ENCODE measurements at places on chromosomes 16 and 17.

DNA sequence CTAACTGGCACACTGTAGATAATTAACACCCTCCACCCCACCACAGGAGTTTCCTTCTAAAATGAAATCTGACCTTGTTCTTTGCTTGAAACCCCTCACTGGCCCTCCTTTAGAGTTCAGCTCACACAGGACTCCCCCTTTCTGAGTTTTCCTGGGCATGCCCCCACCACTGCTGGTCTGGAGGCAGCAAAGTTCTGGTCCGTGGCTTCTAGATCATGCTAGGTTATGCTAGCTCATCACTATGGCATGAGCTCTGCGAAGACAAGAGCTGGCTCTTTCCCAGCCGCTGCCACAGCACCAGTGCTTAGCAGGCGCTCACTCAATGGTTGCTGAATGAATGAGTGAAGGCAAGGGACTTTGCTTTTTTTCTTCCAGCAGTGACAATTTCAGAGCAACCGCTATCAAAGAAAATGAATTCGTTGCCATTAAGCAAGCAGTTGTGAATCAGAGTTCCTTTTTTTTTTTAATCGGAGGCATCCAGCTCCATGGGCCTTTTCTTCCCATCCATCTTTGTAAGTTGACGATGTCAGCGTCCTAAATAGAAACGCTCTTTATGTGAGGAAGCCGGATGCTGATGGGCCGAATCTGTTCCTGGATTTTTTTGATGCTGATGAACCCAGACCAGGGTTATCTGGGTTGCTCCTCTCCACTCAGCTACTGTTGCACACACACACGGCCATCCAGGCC lies 80.8 kb upstream of the NOL11 start:
- DNase-seq, result no peak

- DNase-seq, result no peak
These were observed 317 bp downstream of the CLTC start for GRCh38 chr17:59620064-59620359.

- DNase-seq, result no peak
These were observed 1.5 kb downstream of the ITGAL start for GRCh38 chr16:30474074-30474452.

DNA sequence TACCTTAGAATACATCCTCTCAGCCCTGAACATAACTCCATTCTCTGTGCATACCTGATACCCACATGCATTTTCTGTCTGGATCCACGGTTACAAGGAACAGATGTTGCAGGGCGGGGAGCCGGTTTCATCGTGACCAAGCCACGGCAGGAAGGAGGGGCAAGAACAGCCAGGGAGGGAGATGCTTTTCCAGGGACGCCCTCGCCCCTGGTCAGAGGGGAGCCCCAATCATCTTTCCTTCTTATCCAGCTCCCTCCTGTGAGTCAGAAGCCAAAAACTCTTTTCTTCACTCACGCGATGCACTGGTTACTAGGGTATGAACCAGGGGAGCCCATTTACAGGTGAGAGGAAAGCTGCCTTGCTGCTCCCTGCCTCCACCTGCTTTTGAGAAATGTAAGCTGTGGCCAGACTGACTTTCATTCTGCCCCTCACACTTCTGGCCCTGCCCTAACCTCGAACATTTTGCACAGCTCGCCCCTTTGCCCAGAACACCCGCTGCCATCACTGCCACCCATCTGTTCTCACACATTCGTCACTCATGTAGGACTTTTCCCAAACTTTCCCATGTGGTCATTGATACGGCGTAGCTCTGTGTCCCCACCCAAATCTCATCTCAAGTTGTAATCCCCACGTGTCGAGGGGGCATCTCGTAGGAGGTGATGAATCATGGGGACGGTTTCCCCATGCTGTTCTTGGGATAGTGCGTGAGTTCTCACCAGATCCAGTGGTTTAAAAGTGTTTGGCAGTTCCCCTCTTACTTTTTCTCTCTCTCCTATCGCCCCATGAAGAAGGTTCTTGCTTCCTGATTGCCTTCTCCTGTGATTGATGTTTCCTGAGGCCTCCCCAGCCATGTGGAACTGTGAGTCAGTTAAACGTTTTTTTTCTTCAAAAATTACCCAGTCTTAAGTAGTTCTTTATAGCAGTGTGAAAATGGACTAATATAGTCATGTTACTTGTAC lies 20.5 kb downstream of the FOXL1 start:
- no peak for DNase-seq

- DNase-seq, result peak; percentile 38
These were observed at the start of gene TMC7 for GRCh38 chr16:18983565-18984434. Gene TMC7, plus strand, starts transcription at chr16:18983934. Its CDS starts 130 bp downstream, at chr16:18984064.

GRCh38 chr16:57986196-57986595 lies 14.3 kb downstream of the ZNF319 start:
- DNase-seq, result no peak

DNA sequence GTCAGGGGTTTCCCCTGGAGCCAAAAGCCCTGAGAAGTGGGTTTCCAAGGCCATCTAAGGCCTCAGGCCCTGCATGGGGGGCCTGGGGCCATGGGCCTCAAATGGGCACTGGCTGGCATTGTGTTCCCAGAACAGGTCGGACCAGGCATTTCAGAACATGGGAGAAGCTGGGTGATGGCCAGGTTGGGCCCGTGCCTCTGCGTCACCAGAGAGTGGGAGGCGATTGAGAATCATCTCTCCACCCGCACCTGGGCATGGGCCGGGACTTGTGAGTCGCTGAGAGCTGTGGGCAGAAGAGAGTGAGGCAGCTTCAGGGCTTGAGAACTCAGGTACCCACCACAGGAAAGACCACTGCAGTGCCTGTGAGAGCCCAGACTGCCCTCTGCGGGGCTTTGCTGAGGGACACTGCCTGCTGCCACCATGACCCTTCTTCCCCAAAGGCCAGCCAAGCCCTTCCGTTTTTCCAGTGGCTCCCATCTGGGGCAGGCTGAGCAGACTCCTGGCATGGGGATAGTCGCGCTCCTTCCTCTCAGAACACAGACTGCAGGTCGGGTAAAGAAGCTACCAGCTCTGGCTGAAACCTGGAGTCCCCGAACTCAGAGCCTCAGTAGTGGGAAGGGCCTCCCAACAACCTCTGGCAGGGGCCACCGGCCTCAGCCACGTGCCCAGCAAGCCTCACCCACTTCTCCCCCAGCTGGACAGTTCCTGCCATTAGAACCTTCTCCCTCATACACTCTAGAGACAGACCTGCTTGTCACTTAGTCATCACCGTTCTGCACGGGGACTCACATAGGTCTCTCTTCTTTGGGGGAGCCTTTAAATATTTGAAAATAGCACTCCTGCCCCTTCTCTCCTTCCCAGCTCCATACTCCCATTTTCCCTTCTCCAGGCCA lies 1.6 kb downstream of the RAB11FIP4 start:
- no peak for DNase-seq

- no peak for DNase-seq
These were observed 62.5 kb upstream of the NFAT5 start for GRCh38 chr16:69503244-69503643.

GRCh38 chr17:4980644-4981216 lies 6.7 kb downstream of the CAMTA2 start:
- no peak for DNase-seq

GRCh38 chr17:72693151-72693878 lies 399.2 kb downstream of the SLC39A11 start:
- DNase-seq, result no peak

DNA sequence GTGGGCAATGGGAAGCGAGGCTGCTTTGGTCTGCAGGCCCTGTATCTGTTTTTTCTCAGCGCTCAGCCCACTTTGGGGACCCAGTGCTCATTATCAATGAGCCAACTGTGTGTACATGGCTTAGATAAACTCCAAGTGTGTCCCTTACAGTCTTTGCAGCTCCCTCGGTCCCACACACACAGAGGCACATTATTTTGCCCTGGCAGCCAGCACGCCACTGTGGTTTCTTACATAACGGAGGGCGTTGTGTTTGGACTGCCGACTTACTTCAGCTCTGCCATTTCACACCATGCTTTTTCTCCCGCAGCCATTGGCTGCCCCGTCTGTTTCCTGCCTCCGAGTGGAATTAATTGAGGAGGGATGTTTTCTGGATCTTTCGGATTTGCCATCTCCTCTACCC lies 56.5 kb upstream of the CLEC18A start:
- DNase-seq, result no peak

DNA sequence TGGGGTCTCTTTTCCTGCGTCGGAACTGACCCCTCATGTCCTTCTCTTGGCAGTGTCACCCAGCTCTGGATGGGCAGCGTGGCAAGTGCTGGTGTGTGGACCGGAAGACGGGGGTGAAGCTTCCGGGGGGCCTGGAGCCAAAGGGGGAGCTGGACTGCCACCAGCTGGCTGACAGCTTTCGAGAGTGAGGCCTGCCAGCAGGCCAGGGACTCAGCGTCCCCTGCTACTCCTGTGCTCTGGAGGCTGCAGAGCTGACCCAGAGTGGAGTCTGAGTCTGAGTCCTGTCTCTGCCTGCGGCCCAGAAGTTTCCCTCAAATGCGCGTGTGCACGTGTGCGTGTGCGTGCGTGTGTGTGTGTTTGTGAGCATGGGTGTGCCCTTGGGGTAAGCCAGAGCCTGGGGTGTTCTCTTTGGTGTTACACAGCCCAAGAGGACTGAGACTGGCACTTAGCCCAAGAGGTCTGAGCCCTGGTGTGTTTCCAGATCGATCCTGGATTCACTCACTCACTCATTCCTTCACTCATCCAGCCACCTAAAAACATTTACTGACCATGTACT lies 13.2 kb downstream of the IGFBP4 start:
- DNase-seq, result no peak

DNA sequence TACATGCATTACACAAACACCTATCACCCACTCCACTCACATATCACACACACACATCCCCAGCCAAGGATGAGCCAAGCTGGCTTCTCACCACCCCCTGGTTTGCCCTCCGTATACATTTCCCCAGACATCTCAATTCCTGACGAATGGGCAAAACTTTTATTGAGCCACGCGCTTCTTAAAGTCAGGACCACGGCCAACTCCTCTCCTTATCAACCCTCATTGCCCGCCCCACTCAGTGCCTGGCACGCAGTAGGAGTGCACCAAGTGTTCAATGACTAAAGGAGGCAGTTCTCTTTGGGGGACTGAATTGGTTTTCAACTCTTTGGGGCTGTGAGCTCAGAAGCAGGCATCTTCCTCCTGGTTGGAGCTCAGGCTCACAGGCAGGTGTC lies 22.5 kb upstream of the C16orf78 start:
- DNase-seq, result no peak

GRCh38 chr17:63488851-63489250 lies 12.0 kb downstream of the ACE start:
- no peak for DNase-seq

GRCh38 chr16:75244844-75245758 lies 6.3 kb downstream of the BCAR1 start:
- no peak for DNase-seq

DNA sequence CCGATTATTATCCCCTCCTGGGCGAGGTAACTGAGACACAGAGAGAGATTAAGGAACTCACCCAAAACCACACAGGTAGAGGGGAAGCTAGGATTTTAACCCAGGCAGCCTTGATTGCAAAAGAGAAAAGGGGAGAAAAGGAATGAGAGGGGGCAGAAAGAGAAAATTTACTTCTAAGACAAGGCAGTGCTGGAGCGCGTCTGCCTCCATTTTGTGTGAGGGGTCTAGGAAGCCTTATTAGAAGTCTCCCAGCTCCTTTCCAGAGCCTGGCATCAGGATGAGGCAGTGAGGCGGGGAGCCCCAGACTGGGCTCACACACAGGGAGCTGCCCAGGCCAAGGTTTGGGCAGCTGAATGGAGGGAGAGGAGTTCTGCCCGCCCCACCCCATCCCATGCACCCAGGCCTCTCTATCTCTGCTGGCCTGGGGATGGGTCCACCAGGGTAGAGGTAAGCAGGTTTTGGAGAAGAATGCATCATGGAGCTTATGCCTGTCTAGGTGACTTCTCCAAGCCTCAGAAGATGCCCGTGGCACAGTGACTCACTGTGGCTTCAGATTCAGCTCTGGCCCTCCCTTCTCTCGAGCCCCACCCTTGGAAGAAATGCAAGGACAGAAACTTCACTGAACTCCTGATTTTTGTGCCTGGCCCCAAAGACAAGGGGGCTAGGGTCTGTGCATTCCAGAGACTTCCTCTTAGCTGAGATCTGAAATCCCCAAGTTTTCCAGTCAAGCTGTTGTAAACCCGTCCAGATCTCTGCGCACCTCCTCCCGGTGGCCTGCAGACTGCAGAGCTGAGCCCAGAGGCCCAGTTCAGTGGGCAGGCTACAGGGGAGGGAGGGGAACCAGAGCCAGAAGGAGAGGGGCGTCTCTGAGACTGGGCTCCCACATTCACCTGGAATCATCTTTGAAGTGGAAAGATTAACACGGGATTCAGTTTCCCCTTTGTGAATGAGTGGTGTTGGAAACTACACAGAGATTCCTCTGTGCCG lies 95.1 kb upstream of the CDH5 start:
- no peak for DNase-seq

DNA sequence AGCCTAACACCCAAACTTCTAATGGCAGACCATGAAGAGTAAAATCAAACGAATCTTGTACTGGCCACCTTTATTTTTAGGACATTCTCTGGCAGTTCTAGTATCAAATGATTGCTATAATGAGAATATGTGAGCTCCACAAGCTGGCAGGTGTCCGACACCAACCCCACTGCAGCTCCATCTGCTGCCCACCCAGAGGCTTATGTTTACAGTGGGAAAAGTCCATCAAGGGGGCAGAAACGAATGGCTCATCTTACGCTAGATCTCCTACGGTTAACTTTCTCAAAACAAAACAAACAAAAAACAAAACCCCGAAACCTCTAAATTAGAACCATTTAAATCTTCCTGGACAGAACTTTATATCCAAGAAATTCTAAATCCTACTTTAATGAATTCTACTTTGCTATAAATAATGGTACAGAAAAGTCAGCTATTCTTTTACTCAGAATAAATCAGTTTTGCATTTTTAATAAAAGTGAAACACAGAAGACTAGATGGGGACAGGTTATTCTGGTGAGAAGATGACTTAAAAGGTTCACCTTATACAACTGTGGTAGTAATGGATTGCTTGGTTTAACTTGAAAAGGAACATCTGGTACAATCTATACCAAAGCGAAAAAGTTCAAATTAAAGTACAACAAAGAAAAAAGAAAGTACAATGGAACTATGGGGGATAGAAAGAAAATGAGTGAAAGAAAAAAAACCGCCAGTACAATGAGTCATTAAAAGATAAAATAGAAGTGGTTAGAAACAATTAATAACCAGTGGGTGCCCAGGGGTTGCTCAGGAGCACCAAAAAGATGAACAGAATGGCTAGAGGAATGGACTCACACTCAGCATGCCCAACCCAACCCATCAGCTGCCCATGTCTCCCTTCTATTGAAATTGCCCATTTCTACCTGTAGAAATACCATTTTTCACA lies 40.2 kb downstream of the GRB2 start:
- no peak for DNase-seq

GRCh38 chr16:78903237-78903636 lies 697.3 kb downstream of the MAF start:
- DNase-seq, result no peak

DNA sequence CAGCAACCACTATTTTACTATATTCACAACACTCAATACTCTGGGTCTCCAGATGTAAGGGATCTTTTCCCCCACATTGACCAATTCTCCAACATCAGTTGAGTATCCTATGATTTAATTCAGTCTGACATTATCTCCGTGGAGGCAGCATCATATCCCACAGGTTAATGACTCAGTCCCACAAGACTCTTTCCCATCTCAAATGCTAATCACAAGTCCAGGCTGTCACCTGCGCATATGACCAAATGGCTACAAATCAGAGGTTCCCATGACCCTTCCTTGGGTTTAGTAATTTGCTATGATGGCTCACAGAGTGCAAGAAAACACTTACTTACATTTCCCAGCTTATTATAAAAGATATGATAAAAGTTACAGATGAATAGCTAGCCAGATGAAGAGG lies 18.7 kb downstream of the ACSM3 start:
- no peak for DNase-seq

GRCh38 chr17:19656851-19657581 lies 8.5 kb downstream of the ALDH3A2 start:
- no peak for DNase-seq

- no peak for DNase-seq
These were observed 29.0 kb downstream of the RTN4RL1 start for GRCh38 chr17:1995907-1996799.

All from NCI-H1436 treated with DMSO at 0.1 percent for 48 hours (cell line).